ENCODE measurements at places on chromosomes 7 and 10. TPM values are rescaled to one million over a fixed set of nuclear protein-coding genes. Genes with fewer than 3 reads are reported as not detected.
A peak's percentile ranks its signal among the peaks of the same experiment; 100 is the strongest.

Gene LFNG
- 22.5 TPM for total RNA-seq

Gene PHYHIPL
- total RNA-seq = 2.4 TPM

Gene C10orf62
- total RNA-seq = not detected

Gene ACSL5
- 117 TPM for total RNA-seq

Gene CTAGE6
- 3.1 TPM for total RNA-seq

Gene AKR1C3
- total RNA-seq = 166 TPM

Gene ZNF248
- total RNA-seq = 17.6 TPM

Gene GDF2
- not detected for total RNA-seq

Gene CALHM3
- not detected for total RNA-seq

Gene CYP3A4
- not detected for total RNA-seq

Gene EEPD1
- total RNA-seq = 11.4 TPM

DNA sequence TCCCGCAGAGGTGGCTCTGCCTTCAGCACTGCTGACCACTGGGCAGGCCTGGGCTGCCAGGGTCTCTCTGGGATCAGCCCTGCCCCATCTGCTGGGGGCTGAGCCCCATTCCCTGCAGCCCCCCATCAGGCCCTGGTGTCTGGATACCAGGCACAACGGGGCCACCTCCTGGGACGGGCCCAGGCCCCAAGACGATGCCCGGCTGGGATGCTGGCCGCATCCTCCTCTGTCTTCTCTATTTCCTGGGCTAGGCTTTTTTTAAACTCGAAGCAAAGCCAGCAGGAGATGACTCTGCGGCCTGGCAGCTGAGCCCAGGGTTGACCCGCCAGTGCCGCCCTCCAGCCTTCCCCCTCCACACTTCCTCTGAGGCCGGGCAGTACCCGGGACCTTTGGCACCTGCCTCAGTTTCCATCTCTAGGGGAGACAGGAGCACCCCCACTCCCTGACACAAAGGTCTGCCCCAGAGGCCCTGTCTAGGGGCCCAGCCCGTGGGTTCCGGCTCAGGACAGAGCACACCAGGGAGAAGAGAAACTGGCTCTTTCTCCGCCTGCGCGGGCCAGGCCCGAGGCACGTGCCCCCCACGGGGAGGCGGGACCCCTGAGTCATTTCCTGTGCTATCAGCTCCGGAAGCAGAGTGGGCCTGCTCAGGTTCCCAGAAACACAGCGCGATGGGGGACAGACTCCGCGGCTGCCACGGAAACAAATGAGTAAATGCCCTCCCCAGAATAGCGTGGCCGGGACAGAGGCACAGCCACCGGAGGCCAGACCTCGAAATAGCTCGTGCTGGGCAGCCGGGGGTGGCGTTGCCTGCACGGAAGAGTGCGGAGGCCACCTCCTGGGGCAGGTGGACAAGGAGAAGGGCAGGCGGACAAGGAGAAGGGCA is 84.6 kb upstream of the PDGFA start:
- DNase-seq = peak; percentile 79

- DNase-seq = no peak
Measured at GRCh38 chr7:141541375-141541774, 9.8 kb upstream of the AGK start.

DNA sequence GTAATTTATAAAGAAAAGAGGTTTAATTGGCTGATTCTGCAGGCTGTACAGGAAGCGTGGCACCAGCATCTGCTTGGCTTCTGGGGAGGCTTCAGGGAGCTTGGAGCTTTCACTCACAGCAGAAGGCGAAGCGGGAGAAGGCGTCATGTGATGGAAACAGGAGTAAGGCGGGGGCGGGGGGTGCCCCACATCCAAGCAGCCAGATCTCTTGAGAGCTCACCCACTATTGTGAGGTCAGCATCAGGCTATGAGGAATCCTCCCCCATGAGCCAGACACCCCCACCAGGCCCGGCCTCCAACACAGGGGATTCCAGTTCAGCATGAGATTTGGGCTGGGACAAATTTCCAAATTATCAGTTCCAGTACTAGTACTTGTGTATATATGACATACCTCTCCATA is 46.2 kb downstream of the WDR37 start:
- no peak for DNase-seq

DNA sequence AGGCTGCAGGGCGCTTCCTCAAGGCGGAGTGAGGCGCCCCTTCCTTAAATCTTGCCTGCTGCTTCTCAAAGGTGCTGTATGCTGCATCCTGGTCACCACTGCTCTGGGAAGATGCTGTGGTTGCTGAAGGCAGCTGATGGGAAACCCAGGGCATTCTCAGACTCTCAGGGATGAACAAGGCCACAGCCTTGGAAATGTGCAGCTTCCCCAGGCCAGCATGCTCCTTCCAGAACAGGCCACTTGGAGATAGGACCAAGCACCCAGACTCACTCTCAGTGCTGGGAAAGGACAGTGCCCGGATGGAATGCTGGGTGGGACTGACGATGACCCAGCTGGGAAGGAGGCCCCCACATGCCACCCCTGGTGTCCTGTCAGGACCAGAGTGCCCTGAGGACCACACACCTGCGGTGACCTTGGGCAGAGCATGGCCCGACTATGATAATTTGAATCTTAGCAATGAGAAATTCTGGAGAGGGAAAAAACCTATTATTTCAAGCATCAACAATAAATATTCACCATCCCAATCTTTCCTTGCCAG is 235.5 kb downstream of the TNS3 start:
- no peak for DNase-seq

DNA sequence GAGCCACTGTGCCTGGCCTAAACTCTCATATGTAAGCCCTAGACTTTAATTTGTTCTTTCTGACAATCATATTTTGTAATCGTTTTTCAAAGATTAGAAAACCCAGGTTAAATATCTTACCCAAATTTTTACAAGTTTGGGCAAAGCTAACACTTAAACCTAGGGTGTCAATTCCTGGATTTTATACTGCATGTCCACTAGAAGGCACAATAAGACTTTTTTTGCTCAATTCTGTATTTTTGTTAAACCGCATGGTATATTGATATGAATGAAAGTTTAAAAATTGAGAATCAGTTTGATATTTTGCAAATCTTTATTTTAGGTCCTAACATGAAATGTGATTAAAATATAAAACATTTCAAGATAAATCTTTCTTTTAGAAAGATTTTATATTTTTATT is 29.3 kb downstream of the DYNC2I1 start:
- DNase-seq = no peak

DNA sequence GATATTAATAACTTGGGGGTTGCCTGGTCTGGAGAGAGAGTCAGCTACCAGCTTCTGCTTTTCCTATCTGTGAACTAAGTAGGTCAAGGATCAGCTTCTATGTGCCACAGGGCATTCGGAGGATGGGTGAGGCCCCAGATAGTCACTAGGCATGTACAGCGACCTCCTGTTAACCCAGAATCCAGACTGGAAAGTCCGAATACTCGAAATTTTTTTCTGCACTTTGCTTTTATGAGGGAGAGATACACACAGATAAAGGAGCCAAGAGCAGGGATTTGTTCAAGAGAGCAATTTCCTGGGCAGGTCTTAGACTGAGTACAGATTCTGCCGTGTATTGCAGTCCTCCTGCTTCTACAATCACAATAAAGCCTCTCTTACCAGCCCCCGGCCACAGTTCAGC is 54.2 kb downstream of the EMX2 start:
- no peak for DNase-seq

DNA sequence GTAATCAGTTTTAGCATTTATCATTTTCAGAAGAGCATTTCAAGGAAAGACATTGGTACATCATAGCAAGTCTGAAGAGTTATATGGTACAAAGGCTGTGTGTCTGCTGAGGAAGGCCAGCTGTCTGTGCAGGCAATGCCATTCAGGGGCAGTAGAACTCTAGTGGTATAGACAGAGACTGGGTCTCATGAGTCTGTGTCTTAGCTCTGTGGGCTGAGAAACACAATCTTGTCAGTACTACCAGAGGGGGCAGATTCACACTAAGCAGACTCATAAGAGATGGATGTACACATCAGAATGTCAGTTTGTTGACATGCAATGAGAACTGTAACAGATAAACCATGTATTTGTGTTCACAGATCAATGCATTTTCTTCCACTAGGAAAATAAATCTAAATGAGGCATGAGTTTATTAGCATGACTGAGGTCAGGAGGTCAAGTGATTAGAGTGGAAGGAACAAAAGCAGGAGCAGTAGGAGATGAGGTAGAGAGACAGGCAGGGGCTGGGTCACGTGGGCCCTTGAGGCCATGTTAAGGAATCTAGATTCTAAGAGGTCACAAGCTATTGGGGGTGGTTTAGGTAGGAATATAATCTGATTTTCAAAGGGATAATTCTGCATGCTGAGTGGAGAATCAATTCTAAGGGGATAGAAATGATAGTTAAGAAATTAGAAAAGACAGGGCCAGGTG is 7.5 kb upstream of the GGCT start:
- no peak for DNase-seq

- DNase-seq = no peak
Measured at GRCh38 chr7:129017933-129018538, 36.9 kb downstream of the TNPO3 start.

GRCh38 chr7:101818287-101819071 is 1.1 kb downstream of the CUX1 start:
- DNase-seq = no peak

DNA sequence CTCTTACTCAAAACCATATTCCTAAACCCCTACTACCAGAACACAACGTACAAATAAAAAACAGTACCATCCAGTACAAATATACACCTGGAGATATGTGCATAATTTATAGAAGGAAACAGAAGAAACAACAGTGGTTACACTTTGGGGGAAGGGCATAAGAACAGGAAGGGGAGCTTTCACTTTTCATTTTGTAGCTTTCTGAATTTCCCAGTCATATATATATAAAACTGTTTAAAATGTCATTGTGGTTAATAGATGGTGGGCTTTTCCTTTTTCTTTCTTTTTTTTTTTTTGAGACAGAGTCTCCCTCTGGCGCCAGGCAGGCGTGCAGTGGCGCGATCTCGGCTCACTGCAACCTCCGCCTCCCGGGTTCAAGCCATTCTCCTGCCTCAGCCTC is 47.2 kb downstream of the MALSU1 start:
- DNase-seq = no peak

GRCh38 chr10:30352377-30352776 is 3.3 kb upstream of the MTPAP start:
- DNase-seq = no peak

GRCh38 chr10:120598386-120598785 is 141.4 kb downstream of the PLPP4 start:
- no peak for DNase-seq

GRCh38 chr10:114239117-114239993 is at the start of gene VWA2:
TSS of gene VWA2 (plus strand) at chr10:114239254. CDS start at chr10:114248714, 9,460 bp downstream.
- no peak for DNase-seq

DNA sequence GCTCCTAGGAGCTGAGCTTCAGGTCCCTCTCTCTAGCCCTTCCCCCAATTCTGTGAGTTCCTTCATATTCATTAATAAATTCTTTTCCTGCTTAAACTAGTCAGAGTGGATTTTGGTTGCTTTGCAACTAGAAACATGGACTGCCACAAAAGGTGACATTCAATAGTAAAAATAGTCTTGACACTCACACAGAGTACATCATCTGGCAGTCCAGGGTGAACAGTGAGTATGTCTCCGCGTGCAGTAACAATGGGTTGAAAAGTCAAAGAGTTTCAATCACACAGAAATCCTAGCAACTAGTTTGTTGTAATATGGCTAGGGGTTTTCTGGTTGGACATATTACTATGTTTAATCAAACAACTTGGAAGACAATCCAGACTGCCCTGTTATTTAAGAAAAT is 168.8 kb upstream of the TBX20 start:
- DNase-seq = no peak

DNA sequence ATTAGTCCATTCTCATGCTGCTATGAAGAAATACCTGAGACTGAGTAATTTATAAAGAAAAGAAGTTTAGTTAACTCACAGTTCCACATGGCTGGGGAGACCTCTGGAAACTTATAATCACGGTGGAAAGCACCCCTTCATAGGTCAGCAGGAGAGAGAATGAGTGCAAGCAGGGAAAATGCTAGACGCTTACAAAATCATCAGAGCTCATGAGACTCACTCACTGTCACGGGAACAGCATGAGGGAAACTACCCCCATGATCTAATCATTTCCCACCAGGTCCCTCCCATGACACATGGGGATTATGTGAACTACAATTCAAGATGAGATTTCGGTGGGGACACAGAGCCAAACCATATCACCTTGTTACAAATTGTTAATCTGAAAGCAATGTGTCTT is 15.8 kb downstream of the TAS2R39 start:
- DNase-seq = no peak

- DNase-seq = no peak
Measured at GRCh38 chr7:111076205-111076604, 14.7 kb upstream of the LRRN3 start.

DNA sequence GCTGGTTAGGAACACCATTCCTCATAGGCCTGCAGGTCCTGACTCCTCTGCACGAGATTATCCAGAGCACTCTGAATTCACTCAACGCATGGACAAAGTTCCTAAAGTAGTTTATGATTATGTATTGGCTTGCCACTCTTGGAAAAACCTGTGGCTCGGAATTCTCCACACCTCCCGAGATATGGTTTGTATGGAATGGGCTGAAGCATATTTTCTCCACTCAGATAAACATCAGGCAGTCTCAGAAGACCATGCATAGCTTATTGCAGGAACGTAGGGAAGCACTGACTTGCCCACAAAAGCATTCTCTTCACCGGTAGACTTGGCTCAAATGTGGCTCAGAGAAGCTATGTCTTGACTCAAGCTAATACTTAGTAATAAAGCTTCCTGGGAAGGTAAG is 338.6 kb upstream of the NFE2L3 start:
- no peak for DNase-seq

DNA sequence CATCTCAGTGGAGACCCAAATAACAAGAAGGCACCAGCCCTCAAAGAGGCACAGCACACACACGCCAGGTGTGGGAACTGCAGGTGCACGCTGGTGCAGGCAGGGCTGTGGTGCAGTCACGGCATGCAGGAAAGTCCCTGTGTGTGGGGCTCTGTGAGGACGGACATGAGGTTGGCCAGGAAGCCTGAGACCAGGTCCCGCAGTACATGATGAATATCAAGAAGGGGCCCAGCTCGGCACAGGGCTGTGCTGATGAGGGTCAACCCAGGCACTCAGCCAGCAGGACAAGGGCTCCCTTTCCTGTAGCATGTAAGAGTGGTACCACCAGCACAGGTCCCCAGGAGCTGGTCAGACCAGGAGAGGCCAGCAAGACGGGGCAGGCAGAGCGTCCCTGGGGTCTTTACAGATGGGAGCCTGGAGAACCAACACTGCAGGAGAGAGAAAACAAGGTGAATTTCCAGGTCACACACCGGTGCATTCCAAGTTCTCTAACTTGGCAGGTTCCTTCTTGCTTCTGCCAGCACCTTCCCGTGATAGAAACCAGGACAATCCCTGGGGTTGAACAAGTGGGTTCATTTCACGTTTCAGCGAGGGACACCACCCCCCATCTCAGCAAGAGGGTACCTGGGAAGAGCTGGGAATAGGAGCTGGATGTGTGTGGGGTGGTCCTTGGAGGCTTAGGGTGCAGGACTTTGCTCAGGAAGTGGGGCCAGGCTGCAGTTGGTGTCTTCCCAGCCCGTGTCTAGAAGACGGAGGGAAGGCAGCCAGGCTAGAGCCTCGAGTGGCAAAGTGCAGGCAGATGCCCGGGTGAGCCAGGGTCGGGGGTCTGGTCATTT is 244.8 kb upstream of the TCERG1L start:
- DNase-seq = no peak

All from ureter (tissue), 1 donor.